ENCODE measurements at places on chromosomes 7 and 10.
A peak's percentile ranks its signal among the peaks of the same experiment; 100 is the strongest.

GRCh38 chr10:46306516-46307184 is 19.9 kb downstream of the ANTXRL start:
- no peak for DNase-seq

DNA sequence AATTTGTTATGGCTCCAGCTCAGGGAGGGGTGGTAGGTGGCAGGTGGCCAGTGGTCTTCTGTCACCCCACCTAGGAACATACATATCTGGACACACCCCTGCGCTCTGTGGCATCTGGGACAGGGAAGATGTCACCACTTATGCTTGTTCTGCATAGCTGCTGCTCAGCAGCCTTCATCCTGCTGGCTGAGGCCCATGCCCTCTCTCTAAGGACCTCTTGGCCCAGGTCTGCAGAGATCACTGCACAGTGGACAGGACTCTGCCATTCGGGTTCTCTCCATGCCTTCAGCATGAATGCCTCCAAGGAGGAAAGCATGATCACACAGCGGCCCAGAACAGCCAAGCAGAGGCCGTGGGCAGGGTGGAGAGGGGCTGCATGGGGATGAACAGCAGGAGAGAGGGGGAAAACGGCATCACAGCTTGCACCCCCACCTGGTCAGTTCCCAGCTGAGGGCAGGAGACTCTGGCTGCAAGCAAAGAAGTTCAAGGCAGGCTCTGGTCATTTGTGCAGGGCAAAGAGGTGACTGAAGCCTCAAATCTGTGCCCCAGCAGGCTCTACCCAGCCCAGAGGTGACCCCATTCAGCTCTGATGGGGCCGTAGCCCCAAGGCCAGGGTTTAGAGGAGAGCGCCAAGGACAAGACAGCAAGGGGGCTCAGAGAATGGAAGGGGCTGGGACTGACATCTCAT is 47.8 kb upstream of the GDF10 start:
- no peak for DNase-seq

- DNase-seq, result no peak
These were observed 10.7 kb downstream of the XPNPEP1 start for GRCh38 chr10:109912335-109913281.

DNA sequence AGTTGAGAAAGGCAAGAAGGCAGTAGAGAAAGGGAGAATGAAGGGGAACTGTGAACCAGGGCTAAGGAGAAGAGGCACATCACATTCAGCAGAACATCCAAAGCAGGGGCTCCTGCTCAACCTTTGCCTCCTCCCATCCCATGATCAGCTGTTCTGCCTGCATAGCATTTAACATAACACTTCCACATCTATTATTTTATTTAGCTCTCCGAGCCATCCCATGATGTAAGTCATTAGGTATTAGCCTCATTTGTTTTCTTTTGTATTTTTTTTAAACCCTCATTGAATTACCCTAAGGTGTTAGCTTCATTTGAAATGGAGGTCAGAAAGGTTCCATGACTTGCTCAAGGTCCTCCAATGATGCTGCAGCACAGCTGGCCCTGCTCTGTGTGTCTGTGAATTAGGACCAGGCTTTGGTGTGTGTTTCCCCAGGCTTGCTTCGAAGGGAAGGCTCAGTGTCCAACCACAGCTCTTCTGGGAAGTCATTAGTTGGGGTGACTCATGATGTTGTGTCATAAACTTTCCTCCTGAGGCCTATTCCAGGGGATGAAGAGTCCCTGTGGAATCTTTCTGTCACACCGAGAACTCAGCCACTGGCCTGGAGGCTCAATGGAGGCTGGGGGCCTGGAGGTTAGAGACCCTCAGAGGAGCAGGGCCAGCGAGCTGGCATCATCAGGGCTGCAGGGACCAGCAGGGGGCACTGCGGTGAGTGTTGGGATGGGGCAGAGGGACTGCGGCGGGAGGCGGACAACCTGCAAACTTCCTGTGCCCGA is 16.5 kb downstream of the NPFFR1 start:
- DNase-seq, result no peak

DNA sequence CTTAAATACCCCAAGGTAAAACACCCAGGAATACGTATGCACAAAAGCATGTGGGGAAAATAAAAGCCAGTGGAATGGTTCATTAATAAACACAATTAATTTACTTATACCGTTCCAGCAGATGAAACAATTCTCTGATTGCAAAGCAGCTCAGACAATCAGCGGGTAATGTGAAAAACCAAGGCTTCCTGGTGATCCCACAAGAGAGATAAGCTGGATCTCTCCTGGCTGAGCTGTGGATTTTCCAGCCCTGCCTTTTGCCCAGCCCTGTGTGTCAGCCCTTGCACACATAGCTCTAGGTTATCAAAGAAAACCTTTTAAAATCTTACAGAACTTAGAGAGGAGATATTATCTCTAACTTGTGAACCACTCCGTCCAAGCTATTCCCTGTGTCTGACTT is 1010.7 kb upstream of the AUTS2 start:
- no peak for DNase-seq

DNA sequence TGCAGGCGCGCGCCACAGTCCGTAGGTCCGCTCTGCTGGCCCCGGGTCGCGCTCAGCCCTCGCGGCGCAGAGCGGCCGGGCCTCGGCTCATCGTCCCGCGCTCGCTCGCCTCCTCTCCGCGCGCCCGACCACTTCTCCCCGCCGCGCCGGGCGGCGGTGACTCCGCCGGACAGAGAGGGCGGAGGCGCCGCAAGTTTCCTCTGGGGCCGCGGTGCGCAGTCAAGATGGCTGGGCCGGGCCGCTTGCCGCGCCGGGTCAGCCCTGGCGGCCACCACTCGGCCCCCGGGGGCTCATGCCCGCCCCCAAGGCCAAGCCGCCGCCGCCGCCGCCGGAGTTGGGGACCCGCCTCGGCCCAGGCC is 441 bp downstream of the FZD8 start:
- peak; percentile 26 for DNase-seq

DNA sequence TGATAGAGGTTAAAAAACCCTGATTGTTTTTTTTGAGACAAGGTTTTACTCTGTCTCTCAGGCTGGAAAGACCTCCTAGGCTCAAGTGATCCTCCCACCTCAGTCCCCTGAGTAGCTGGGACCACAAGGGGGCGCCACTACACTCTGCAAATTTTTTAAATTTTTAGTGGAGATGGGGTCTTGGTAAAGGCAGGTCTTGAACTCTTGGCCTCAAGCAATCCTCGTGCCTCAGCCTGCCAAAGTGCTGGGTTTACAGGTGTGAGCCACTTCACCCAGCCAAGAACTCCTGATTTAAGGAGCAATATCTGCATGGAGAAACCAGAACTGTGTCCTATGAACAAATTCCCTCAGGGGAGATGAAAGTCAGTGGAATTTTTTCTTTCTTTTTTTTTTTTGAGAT is 7.3 kb upstream of the KLHDC10 start:
- peak; percentile 82 for DNase-seq

DNA sequence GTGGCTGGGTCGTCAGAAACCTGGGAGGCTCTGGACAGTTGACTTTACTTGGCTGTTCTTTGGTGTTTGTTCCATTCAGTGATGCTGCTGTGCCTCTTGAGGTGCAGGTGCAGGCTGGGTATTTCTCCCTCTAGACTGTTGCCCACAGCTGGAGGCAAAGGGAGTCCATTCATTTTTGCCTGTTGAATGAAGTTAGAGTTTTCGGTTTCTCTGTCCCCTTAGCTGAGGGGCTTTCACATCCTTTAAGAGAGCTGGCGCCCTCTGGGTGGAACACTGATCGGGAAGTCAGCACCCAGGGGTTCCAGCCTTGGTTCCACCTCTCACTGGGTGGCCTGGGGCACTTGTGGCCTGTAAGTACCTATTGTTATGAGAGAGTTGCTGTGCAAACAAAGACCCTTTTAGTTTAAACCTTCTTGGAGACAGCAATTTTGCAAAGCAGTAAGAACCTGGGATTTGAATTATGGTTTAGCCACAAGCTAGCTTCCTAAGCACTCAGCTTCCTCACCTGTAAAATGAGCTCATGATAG is 67.2 kb downstream of the GRK5 start:
- no peak for DNase-seq

DNA sequence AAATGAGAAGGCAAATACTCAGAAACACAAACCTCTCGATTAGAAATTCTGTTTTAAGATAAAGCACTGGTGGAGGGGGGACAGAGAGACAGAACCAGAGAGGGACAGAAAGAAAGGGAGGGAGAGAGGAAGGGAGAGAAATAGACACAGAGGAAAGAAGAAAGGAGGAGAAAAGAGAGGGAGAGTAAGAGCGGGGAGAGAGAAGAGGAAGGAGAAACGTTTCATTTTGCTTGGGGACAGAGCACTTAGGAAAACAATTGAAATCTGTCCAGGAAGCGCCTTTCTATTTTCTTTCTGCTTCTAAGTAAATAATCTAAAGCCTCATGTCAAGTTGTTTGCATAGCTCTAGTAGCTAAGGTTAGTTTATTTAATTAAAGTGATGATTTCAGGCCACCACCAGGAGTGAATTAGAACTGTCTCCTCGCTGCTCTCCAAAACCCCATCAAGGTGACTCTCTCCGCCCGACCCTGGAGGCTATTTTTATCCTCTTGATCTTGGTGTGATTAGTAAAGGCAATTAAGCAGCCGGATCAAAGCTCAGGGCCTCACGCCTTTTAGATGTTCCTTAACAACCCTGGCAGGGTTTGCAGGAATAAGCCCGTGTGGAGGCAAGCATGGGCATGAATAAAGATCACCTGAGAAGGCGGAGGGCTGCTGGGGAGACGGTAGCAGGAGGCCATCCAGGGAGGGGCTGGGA is 73.4 kb upstream of the INSIG1 start:
- no peak for DNase-seq

GRCh38 chr10:66394342-66395063 is 531.3 kb upstream of the LRRTM3 start:
- DNase-seq, result no peak

DNA sequence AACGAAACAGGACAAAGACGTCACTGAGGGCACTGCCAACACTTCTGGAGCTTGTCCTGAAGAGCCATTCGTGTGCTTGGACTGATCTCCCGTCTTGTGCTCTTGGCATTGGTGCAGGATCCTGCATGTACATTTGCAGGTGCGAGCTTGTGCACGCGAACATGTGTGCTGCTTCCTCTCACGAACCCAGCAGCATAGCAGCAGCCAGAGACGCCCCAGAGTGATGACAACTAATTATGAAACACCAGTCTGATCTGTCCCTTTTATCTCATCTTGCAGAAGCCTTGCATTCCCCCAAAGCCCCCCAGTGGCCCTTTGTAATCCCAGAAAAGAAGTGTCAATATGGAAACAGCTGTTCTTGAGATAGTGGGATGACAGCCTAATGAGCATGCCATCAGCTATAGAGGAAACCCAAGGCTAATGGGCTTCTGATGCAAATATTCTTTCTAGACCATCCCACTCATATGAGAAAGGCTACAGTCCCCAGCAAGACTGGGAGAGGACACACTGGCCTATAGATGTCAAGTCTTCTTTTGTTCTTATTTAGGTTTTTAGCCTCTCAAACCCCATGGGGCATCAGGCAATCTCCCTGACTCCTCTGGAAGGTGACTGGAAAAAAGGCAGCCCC is 310.6 kb downstream of the FRMD4A start:
- no peak for DNase-seq

GRCh38 chr10:28906934-28907333 is 229.6 kb downstream of the BAMBI start:
- DNase-seq, result no peak

DNA sequence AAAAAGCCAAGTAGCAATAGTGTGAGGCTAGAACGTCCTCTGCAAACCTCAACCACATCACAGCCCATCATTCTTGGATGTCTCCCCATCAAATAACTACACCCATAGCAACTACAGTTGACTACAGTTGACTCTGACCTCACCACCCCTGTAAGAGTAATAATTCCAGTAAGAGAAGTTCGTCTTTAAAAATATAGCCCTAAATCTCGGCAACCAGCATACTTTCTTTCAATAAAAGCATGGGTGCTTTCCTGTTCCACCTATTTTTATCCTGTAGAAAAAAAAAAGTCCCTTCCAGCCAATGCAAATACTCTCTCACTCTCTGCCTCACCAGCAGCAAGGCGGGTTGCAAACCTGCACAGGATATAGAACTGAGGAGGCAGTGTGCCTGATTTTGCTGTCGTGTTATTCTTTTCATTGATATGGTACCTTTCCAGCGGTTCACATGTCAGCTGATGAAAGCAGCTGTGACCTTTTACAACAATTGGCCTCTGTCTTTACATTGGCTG is 187.5 kb upstream of the NFE2L3 start:
- no peak for DNase-seq

- DNase-seq, result no peak
These were observed 129.2 kb downstream of the TES start for GRCh38 chr7:116339564-116339963.

- no peak for DNase-seq
These were observed 194.3 kb downstream of the GRID1 start for GRCh38 chr10:86172301-86172700.

- peak; percentile 13 for DNase-seq
These were observed 786 bp downstream of the TAF3 start for GRCh38 chr10:7819121-7819460.

- DNase-seq, result no peak
These were observed 72.5 kb downstream of the TAF3 start for GRCh38 chr10:7890781-7891180.

GRCh38 chr7:276230-276835 is 13.6 kb upstream of the FOXL3 start:
- no peak for DNase-seq

DNA sequence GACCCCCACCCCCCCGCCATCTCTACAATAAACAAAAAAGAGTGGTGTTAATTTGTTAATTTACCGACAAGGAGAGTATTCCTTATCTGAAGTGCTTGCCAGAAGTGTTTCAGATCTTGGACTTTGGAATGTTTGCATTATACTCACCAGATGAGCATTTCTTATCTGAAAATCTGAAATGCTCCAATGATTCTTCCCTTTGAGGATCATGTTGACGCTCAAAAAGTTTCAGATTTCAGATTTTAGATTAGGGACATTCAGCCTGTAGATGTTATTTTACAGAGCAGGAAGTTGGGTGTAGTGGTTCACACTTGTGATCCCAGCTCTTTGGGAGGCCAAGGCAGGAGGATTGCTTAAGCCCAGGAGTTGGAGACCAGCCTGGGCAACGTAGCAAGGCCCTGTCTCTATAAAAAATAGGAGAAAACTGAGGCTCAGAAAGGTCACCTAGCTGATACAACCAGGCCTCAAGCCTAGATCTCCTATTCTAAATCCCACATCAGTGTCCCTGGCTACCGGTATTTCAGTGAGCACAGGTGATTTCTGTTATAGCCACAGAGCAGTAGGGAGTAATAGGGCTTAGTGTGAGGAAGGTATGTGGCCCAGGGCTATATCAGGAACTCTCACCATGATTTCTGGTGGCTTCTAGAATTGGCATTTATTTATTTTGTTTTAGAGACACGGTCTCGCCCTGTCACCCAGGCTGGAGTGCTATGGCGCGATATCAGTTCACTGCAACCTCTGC is 35.4 kb downstream of the TMEM120A start:
- no peak for DNase-seq

DNA sequence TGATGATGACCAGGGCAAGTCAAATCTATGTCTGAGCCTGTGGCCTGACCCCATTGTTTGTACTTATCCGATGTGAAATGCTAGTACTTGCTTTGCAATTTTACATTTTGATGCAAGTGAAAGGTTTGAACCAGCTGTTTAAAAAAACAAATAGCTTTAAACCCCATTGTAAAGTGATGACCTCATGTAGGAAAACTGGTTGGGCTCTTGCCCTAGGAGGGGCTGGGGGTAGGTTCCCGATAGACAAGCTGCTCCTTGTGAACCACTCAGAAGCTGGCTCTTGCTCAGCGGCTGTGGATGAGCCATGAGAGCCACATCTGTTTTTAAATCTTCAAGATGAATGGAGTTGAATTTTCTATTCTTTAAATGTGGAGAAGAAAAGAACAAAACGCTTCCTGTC is 185.3 kb downstream of the WDR11 start:
- DNase-seq, result no peak
